ENCODE measurements at places on chromosomes 1 and 21. TPM values are rescaled to one million over a fixed set of nuclear protein-coding genes. Genes with fewer than 3 reads are reported as not detected.

CELA3B gene
- not detected for total RNA-seq

SH3BGRL3 gene
- total RNA-seq: 140 TPM

FCGR3B gene
- not detected for total RNA-seq

OR6N1 gene
- not detected for total RNA-seq

CDA gene
- total RNA-seq: not detected

FTCD gene
- 2.5 TPM for total RNA-seq

DNA sequence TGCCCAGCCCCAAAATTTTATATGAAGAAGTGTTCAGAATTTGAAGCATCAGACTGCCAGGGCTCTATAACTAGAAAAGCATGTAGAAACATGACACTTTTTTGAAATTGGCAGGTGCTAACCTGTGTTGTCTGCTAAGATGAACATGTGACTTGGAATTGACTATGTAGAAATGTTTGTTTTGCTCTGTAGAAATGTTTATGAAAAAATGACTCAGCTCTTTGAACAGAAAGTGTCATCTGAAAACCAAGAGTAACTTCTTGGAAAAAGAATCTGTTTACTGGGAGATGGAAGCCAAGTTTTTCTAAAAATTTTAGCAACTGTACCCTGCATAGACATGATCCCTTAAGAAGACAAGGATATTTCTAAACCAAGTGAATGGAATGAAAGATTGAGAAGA is 59.2 kb downstream of the LHX9 start:
- DNase-seq: no peak

GRCh38 chr1:70290218-70290617 is 64.3 kb downstream of the ANKRD13C start:
- no peak for DNase-seq

DNA sequence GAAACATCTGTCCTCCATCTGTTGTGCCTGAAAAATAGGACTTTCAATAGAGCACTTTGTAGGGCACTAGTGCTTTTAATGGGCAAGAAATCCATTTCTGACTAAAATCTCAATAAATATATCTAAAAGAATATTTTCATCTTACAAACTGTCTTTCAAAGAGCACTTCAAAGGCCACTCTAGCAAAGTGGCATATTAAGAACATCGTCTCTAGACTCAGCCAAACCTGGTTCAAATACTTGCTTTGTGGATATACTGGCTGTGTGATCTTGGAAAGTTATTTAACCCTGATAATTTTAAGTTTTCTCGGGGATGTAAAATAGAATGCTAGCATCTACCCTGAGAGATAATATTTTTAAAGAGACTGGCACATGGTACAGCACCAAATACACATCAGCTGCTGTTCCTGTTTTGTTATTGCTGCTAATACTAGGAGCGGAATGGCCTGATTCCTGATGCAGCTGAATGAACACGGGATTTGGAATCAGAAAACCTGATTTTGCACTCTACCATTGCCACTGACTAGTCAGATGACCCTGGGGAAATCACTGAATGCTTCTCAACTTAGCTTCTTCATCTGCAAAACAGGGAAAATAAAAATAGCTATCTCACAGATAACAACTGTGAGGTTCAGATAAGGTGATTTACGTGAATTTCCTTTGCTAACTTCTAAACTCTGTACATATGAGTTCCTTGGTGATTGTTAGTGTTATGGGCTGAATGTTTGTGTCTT is 25.2 kb upstream of the LRRC8C start:
- DNase-seq: no peak

- no peak for DNase-seq
Measured at GRCh38 chr1:79128722-79129121, 122.2 kb upstream of the ADGRL4 start.

DNA sequence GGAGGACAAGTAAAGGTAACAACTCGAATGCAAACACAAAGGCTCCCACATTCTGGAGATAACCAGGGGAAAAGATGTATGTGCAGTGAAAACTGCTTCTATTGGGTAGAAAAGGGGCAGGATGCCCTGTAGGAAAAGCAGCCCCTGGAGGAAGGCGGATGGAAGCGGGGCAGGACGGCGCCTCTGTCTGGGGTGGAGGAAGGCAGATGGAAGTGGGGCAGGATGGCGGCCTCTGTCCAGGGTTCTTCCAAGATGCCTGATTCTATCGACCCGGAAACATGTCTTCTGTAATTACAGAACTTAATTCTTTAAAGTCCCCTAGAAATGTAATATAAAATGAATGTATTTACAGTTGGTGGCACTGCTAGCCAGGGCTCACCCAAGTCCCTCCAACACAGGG is 24.0 kb upstream of the LRRC47 start:
- no peak for DNase-seq

DNA sequence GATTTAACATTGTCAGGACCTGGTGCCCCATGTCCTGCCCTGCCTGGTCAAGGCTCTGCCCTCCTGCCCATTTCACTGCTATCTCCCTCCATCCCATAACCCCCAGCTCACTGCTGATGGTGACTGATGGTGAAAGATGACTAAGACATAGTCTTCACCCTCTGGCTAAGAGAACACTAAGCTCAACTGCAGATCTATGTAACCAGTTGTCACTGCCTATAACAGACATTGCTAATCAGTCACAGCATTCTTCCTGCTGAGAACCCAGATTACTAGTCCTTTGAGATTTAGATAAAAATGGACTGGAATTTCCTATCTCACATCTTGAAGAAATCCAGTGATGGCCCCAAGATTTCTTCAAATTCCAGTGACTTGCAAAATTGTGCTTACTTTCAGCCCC is 8.0 kb upstream of the ZNF362 start:
- no peak for DNase-seq

GRCh38 chr1:64038119-64038518 is 165.3 kb upstream of the UBE2U start:
- no peak for DNase-seq

DNA sequence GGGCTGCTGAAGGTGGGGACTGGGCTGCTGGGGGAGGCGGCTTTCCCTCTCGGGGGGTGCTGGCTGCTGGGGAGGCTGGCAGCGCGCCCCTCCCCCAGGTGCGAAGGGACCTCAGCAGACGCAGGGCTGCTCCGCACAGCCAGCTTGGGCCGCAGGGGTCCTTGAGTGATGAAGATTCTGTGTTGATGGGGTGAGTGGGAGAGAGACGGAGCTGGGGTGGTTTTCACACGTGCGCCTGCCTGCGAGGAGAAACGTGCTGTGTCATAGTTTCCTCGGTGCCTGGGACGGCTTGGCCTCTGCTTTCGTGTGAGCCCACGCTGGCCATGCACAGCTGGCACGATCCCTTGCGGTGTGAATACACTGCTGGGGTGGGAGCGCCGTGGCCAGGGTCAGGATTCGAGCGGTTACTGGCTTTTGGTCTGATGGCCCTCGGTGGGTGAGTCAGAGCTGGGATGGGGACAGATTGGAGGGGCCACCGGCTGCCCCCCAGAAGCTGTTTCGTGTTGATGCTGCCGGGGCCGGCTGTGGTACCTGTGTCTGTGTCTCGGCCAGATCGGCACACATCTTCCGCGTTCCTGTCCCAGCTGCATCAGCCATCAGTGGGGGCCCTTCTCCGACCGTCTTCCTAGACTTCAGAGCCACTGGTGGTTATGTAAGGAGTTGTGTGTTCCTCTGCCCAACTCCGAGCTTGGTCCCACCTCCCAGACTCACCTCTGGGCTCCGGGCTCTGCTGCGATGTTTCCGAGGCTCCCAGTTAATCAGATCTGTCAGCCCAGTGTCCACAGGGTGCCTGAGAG is 24.9 kb downstream of the PRKCZ start:
- DNase-seq: no peak

GRCh38 chr1:41385398-41386195 is 24.4 kb downstream of the FOXO6 start:
- DNase-seq: no peak

DNA sequence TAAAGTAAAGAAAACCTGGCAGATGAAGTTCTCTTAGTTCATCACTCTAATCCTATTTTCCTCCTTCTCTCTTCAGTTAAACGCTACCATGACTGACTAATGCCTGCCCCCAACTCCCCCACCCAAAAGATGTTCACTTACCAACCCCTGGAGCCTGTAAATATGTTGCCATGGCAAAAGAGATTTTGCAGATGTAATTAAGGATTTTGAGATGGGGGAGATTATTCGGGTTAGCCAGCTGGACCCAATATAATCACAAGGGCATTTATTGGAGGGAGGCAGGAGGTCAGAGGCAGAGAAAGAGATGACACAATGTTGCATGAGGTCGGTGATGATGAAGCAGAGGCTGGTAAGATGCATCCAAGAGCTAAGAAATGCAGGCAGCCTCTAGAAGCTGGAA is 69.3 kb upstream of the PPP2R5A start:
- DNase-seq: no peak

DNA sequence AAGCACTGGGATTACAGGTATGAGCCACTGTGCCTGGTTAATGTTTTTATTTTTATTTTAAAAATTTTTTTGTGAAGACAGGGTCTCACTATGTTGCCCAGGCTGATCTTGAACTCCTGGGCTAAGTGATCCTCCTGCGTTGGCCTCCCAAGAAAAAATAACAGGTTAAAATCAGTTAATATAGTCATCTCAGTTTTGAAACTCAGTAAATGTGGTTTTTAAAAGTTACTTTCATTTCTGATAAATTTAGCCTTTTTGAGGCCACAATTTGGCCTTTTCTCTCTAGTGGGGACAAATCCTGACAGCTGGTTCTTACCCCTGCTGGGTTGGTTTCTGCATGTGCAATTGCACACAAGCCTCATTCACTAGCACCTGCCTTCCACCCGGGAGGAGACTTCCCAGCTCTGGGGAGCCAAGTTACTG is 13.3 kb downstream of the PMF1 start:
- no peak for DNase-seq

- DNase-seq: no peak
Measured at GRCh38 chr21:42088148-42088547, 17.0 kb downstream of the UMODL1 start.

- no peak for DNase-seq
Measured at GRCh38 chr1:60111716-60112115, 38.1 kb upstream of the C1orf87 start.

GRCh38 chr1:201072149-201072548 is 40.1 kb downstream of the CACNA1S start:
- DNase-seq: no peak

DNA sequence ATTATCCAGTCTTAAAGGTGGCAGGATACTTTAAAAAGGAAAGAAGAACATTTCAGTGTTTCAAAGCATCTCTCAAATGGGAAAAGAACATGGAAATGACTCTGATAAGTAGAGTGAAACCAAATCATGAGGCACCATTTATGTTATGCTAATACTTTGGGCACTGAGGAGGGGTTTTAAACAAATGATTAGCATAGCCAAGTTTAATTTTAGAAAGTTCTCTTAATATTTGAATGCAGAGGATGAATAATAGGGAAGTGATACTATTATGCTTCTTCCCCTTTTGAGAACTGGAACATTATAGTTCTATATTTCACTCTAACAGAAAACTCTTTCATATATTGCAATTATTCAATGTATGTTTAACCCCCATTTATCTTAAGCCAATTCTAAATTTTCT is 1181.9 kb upstream of the PRMT6 start:
- no peak for DNase-seq

DNA sequence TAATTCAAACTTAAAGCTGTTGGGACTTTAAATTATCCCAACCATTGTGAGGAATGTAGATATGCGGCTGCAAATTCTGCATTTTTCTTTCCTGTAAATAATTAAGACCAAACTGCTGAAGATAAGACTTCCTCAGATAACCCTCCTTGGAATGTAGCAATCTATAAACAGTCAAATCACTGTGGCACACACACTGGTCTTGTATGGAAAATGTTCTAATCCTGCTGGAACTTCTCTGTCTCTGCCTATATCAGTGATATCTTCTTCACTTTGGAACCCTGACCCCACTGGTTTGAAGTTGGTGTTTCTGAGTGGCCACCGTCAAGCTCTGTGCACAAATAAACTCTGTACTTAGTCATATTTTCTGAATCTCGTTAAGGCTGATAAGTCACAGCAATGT is 32.9 kb downstream of the HSF2BP start:
- DNase-seq: no peak

- no peak for DNase-seq
Measured at GRCh38 chr1:15942661-15943327, 33.1 kb downstream of the ZBTB17 start.

DNA sequence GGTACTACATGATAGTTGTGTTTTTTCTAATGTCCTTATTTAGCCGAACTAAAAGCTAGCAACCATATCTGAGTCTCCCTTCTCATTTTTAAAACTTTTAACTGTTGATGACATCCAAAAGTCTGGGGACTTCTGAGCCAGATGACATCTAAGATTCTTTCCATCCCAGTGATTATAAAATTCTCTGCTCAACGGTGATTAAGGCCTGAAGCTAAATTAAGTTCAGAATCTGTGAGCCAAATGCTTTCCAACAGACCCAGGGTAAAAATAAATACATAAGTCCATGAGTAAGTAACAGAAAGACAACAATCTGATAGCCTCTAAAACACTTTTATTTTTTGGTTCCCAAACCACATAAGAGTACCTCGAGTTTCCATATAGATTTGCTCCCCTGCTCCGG is 13.1 kb upstream of the PTP4A2 start:
- DNase-seq: no peak

- no peak for DNase-seq
Measured at GRCh38 chr1:226436855-226437491, 29.1 kb upstream of the PARP1 start.

- DNase-seq: no peak
Measured at GRCh38 chr1:47482786-47483185, 44.9 kb downstream of the FOXD2 start.

DNA sequence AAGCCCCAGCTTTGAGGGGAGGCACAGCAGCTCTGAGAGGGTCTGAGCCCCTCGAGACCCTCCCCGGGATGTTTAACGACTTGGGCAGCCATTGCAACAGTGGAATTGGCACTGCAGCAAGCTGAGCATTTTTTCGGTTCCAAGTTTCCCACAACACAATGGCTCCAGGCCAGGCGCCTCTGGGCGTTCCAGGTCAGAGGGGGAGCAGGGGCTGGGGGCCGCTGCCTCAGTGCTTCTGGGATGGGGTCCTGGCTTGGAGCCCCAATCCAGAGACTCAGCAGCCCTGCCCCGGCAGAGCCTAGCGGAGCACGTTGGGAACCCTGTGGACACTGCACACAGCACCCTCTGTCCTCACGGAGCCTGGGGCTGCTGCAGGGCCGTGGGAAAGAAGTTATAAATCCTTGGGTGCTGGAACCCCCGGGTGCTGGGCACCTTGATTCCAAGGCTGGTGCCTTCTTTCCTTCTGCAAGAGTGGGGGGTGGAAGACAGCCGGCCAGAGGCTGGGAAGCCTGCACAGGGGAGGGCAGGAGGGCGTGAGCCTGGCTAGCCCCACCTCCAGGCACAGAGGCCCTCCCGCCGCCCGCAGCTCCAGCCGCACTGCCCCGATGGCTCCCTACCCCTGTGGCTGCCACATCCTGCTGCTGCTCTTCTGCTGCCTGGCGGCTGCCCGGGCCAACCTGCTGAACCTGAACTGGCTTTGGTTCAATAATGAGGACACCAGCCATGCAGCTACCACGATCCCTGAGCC is 50.1 kb downstream of the COL18A1 start:
- DNase-seq: no peak

GRCh38 chr1:22393587-22393986 is 58.1 kb upstream of the ZBTB40 start:
- DNase-seq: no peak

GRCh38 chr1:206909883-206910318 is 11.8 kb downstream of the FCMR start:
- DNase-seq: no peak
